ENCODE measurements at places on chromosomes 1 and 21. TPM values are rescaled to one million over a fixed set of nuclear protein-coding genes. Genes with fewer than 3 reads are reported as not detected.

Gene PLEKHO1
- 68.4 TPM for total RNA-seq

Gene C1orf210
- 2.5 TPM for total RNA-seq

Gene OR2L8
- not detected for total RNA-seq

Gene SOX13
- total RNA-seq: 5.7 TPM

Gene HSD3B1
- 0.07 TPM for total RNA-seq

Gene CRYBG2
- total RNA-seq: 2.8 TPM

Gene RHOU
- total RNA-seq: 0.14 TPM

Gene RUNX3
- total RNA-seq: not detected

Gene KRTAP19-5
- total RNA-seq: not detected

Gene DNASE2B
- not detected for total RNA-seq

Gene MX2
- 0.12 TPM for total RNA-seq

Gene ALG14
- 1.7 TPM for total RNA-seq

Gene SPRR2F
- total RNA-seq: not detected

Gene UTS2
- not detected for total RNA-seq

Gene RHD
- total RNA-seq: not detected

Gene SLFNL1
- not detected for total RNA-seq

Gene THEM5
- not detected for total RNA-seq

Gene CFH
- total RNA-seq: 9.2 TPM

Gene SLC1A7
- not detected for total RNA-seq

Gene PCP4L1
- total RNA-seq: not detected

Gene ADGRB2
- 0.65 TPM for total RNA-seq

Gene SERPINC1
- total RNA-seq: not detected

Gene CDC20
- 308 TPM for total RNA-seq

Gene CCT8
- 282 TPM for total RNA-seq

Gene TNFRSF14
- total RNA-seq: 2.7 TPM

Gene TAS1R1
- not detected for total RNA-seq

Gene S100A1
- total RNA-seq: 16.5 TPM

Gene OR2T35
- not detected for total RNA-seq

Gene TM2D1
- 59.5 TPM for total RNA-seq

Gene CNR2
- total RNA-seq: not detected

Gene ATP5PB
- total RNA-seq: 329 TPM

Gene FCRL2
- not detected for total RNA-seq

Gene PLD5
- 3.7 TPM for total RNA-seq

Gene KLHDC7A
- total RNA-seq: 0.98 TPM

Gene FCRL5
- total RNA-seq: not detected

Gene SIM2
- total RNA-seq: 22.3 TPM

Gene UQCRHL
- 1.4 TPM for total RNA-seq

Gene CHODL
- 0.14 TPM for total RNA-seq

Gene OR10J1
- not detected for total RNA-seq

Gene TSNAX
- 12.1 TPM for total RNA-seq

Gene GTF2B
- 35.9 TPM for total RNA-seq

Gene VANGL2
- total RNA-seq: 7.2 TPM

Gene ANKRD35
- total RNA-seq: 0.36 TPM

Gene STUM
- under 0.01 TPM for total RNA-seq

Gene IGSF5
- 0.87 TPM for total RNA-seq

Gene ADAMTS4
- under 0.01 TPM for total RNA-seq

Gene KIF26B
- 2.8 TPM for total RNA-seq

Gene ENAH
- 37.7 TPM for total RNA-seq

Gene SPATA17
- 0.22 TPM for total RNA-seq

Gene IBA57
- total RNA-seq: 2.0 TPM

Data from epithelial cell of proximal tubule (primary cell).